NCI-H1930 (cell line): ENCODE measurements at places on chromosomes 6 and 20.

DNA sequence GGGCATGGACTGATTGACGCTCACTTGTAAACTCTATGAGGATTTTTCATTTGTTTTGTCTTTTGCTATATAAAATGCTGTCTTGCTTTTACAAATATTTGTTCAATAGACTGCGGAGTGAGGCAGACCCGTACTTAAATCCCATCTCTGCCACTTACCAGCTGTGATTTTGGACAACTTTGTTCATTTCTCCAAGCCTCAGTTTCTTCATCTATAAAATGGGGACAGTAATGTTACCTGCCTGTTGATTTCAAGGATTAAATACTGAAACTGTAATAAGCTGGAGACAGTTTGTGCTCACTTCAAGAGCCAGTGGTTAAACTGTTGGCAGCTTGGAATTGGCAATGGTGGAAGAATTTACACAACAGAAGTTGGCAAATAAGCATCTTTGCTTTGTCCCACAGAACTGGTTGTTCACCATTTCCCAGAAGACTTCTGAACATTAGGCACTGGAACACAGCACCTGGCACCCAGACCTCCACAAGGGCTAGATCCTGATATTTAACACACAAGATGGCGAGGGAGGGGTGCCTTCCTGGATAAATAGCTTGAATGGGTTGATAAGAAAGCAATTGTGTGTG is 479.2 kb downstream of the QKI start:
- no peak for DNase-seq

GRCh38 chr6:34517461-34517881 is 38.7 kb downstream of the SPDEF start:
- no peak for DNase-seq

DNA sequence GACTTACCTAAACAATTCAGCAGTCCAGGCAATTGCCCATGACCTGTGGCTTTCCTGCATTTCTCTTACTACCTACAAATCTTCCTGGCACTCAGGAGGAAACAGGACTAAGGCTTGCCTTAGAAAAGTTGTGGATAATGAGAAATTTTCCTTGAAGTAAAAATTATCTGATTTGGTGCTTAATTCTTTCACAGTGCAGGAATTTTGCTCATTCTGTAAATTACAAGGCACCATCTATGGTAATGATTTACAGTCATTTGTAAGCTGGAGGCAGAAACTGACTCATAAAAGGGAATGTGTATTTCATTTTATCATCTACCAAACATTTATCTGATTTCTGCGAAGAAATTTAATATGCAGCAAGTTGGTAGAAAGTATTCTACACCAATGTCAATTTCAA is 211.5 kb upstream of the FKBP1C start:
- DNase-seq: no peak

GRCh38 chr6:148192310-148192709 is 150.3 kb upstream of the SASH1 start:
- DNase-seq: no peak
